ENCODE measurements at places on chromosomes 3 and 15.

- no peak for DNase-seq
Measured at GRCh38 chr3:7433073-7433472, 572.2 kb downstream of the GRM7 start.

- no peak for DNase-seq
Measured at GRCh38 chr3:57694146-57694545, 1.3 kb upstream of the DENND6A start.

DNA sequence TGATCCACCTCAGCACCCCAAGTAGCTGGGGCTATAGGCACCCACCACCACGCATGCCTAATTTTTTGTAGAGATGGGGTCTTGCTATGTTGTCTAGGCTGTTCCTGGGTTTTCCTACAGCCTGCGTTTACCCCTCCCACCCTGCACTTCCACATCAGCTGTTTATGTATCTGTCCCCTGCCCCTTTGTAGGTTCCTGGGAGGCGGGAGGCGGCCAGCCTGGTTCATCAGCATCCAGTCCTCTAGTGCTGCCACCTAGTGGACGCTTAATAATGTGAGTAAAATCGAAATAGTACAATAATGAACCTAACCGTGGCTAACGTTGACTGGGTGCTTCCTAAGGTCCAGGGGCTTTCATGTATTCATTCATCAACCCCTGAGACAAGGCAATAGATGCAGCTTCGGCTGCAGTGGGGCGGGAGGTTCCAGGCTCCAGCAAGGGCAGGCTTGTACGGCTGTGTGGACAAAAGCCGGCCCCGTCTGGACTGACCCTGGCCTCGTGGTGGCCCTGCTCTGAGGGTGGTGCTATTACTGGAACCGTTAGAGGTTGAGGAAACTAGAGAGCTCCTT, 1.2 kb upstream of the LCTL start:
- DNase-seq, result peak; percentile 73

GRCh38 chr3:187458921-187459320, 90.7 kb downstream of the RTP4 start:
- DNase-seq, result no peak

DNA sequence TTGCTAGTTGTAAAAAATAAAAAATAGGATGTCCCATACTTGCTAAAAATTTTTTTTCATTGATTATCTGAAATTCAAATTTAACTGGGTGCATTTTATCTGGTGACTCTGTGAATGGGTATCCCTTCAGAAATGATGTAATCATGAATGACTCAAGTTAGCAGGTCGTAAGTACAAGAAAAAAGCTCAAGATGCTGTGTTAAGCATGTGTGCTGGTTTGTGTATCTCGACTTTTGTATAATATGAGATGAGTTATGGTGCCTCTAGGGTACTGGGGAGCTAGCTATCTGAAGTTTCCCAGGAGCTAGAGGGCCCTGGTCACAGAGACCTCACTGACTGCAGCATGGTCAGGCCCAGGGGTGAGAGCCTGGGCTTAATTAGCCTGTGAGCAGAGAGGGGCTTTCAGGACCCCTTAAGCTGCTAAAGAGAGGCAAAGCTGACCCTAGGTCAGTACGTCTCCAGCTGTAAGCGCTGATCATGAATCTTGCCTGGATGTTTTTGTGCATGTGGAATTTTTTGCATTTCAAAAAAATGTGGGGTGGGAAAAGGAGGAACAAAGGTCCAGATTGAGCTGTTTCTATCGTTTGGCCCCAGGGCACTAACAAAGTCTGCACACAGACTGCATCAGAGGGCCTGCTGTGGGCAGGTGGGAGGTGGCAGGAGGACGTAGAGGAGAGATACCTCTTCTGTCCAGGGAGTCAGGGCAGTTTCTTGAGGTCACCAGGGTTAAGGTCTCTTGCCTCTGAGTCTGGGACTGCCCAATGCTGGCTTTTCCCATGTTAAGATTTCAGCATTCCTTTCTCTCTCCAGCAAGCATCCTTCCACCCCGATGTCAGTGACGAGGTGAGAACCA, 233.2 kb upstream of the TPM1 start:
- no peak for DNase-seq

DNA sequence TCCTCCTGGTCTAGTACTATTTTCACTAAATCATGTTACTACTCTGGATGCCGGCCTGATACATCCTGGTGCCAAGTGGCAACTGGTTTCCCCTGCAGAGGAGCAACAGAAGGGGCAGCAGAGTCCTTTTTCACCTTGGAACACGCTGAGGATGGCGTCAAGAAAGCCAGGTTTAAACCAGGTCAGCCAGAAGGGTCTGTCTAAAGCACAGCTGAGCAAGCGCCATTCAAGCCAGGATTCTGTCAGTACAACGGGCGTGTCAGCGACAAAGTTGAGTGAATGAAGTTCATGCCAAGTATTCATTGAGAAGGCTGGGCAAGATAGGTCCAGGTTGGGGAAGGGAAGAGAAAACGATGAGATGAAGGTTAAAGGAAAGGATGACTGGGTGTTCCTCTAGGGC, 88.2 kb downstream of the FBN1 start:
- no peak for DNase-seq

Measured in muscle of back (tissue), 13 donors.